ENCODE measurements at places on chromosomes 11 and 22.
A peak's percentile ranks its signal among the peaks of the same experiment; 100 is the strongest.

DNA sequence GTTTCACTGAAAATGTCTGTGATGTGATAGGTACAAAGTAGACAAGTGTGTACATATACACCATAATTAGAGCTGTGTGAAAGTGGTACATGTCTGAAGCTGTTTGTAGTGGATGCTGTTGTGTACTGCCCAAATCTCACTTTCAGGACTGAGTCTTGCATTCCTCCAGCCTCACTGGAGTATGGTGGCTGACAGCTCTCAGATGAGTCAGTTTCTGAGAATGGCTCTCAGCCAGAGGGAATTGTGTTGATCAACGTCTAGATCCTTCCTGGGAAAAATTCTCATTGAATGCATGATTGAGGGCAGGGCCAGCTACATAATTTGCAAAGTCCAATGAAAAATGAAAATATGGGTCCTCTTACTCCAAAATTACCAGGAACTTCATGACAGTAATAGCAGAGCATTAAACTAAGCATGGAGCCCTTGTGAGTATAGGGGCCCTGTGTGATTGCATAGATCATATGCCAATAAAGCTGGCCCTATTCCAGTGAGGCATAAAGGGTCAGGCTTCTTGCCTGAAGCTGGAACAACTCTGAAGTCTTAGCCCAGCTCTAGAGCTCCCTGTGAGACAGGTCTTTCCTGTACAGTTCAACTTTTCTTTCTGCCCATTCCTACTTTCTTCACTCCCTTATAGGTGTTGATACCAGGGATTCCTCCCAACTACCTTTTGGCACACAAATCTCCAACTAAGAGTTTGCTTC is 10.8 kb upstream of the CYP2R1 start:
- no peak for DNase-seq

GRCh38 chr11:115409116-115409670 is 95.0 kb downstream of the CADM1 start:
- DNase-seq, result no peak

DNA sequence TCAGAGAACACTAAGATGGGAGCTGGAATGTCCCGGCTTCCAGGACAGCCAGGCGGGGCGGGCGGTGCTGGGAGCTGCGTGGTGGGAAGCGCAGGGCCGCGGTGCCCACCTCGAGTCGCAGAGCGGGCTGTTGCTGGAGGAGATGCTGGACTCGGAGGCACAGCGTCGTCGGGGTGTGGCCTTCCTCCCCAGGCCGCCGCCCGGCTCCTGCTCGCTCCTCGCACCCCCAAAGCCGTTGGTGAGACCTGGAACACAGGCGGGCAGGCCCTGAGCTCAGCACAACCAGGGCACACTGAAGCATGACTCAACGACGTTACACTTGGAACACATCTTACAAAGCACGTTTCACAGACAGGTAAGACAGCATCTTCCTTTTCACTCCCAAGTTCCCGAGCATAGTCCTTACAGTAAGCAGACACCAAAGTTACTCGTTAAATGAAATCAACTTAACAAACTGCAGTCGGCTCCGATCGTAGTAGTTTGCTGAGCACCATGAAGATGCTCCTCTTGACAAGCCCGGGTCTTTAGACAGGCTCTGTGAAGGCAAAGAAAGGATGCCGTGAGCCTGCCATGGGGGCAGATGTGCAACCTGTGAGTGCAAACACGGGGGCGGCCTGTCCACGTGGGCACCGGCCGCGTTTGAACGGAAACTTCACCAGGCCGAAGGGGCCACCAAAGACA is 50.0 kb downstream of the BRD1 start:
- DNase-seq, result no peak

GRCh38 chr11:70483077-70483861 is 84.9 kb downstream of the CTTN start:
- no peak for DNase-seq

DNA sequence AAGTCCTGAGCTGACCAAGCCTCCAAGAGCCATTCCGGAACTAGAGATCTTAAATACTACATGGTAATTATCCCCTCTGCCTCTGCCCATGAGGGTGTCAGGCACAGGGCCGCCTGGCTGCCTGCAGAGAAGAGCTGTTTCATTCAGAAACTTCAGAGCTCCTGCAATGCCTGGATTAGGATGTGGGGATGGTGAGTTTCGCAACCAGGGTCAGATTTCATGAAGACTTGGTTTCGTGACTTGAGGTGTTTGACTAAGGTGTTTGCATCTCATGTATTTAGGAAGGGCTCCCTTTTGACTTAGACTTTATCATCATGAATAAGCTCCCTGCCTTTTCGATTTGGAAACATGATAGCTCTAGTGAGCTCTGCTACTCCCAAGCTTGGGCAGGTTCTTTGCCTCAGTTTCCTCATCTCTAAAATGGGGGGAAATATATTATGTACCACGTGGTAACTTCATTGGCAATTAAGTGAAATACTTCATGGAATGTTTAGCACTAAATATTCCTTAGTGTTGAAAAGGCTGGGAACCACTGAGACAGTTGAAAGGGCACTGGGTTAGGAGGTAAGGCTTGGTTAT is 9.1 kb downstream of the TIMP3 start:
- DNase-seq, result no peak

DNA sequence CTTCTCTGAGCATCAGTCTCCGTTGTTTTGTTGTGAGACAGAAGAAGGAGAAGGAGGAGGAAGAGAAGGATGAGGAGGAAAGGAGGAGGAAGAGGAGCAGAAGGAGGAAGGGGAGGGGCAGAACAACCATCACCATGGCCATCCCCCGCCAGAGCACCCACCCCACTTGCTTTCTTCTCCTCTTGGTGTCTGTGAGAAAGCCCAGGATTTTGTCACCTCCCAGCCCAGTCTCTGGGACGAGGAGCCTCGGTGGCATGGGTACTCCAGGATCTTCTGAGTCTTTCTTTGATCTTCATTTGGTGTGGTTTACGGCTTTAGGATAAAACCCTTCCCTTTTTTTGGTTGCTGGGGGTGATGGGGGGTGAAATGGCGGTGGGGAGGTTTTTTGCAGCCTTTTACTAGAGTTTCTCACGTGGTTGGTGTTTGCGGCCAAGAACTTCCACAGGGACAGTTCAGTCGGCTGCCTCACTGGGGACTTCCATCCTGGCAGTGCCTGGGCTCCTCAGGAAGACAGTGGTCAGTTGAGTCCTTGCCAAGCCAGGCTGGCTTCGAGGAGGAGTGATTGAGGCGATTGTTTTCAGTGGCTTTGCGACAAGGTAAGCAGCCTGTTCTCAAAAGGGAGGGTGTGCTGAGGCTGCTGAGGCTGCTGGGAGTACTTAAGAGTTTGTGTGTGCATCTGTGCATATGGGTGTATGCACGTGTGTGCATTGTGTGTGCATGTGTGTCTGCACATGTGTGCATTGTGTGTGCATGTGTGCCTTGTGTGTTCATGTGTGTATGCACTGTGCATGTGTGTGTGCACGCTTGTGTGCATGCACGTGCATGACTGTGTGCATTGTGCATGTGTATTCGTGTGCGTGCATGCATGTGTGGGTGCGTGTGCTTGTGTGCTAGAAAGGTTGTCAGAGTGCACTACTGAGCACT is 567.5 kb downstream of the TBC1D22A start:
- DNase-seq, result no peak

DNA sequence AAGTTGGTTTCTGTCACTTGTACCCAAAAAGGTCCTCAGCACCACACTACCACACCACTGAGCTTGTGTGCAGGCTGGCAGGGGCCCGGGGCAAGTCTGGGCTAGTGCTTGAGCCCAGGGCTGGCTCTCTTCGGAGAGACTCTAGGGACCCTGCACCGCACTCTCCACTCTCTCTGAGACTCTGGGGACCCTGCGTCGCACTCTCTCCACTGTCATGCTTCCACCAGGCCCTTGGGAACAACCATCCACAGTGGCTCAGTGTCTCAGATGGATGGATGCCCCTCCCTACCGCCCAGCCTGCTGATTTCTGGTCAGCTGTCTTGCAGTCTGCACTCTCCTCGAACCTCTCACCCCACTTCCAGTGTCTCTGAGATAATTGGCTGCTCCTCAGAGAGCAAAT is 2.0 kb upstream of the SBF1 start:
- DNase-seq, result no peak

DNA sequence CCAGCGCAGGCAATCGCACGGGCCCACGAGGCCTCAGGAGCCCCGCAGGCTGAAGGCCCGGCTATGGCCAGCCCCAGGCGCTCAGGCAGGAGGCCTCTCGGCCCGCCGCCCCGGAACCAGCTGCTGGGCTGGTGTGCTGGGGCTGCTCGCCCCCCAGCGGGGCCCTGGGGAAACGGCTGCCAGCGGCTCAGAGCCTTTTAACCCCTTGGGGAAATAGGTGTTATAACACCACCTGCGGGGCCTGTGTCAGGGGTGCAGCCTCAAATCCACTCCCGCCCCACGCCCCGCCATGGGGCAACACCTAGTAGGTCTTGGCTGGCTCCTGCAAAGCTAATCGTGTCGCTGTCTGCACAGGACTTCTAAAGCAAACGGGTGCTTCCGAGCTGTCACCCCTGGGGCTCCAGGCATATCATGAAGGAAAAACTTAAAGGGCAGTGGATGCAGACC is 237.4 kb downstream of the TTC28 start:
- peak; percentile 50 for DNase-seq

DNA sequence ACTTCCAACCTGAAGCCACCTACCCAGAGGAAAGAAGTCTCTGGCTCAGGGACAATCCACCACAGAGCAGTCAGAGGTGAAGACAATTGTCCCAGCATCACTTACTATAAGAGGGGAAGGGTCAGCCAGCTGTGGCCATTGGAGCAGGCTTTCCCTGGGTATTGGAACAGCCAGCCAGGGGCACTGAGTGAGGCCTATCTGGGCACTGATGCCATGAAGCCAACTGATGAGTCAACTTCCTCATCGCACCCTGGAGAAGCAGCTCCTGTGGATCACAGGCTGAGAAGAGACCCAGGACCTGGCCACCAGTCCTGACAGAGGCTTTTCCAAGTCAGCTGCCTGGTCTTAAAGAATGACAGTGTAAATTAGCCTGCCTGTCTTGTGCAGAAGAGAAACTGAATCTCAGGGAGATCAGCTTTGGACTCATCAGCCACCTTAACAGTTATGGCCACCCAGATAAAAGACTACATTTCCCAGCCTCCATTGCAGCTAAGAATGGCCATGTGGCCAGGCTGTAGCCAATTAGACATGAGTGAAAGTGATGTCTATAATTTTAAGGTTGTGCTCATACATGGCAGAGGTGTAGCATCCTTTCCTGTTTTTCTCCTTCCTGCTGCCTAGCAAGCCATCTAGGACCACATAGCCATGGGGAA is 19.0 kb downstream of the CHST1 start:
- no peak for DNase-seq

DNA sequence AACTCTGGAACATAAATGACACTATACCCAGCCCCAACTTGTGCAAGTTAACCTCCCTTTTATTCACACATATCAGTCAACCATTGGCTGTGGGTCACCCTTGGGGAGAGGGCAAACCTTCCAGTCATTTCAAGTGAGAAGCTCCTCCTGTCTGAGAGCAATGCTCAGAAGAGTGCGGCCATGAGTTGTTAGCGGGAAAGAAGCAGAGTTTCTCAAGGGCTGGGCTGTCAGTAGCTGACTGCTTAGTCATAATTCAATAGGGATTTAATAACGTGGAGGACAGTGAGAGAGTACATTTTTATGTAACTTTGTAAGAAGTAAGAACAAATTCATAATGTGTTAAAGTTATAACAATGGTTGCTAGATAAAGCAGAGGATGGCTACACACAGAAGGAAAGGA is 5.1 kb downstream of the PATE2 start:
- DNase-seq, result no peak

Data from stimulated activated CD8-positive, alpha-beta memory T cell treated with anti-CD3 and anti-CD28 coated beads, Interleukin-4, amount 100 ng/mL, for 24 hours (primary cell).